NCI-H1417 (cell line): ENCODE measurements at places on chromosomes 7 and 10.

DNA sequence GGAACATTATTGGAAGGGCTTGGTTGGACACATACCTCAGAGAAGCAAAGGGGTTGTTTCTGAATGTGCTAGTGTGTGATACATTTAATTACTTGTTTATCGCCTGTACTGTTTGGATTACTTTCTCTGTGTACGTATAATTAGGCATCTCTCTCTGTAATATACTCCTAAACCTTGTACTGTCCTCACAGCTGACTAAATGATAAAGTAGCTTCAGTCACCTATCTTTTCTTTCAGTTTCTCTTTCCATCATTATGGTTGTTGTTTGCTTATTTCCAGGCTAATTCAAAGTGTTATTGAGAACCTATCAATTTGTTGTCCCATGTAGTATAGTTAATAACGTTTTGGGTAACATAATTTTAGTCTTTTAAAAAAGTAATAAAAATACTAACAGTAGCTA is 34.0 kb downstream of the MXI1 start:
- no peak for DNase-seq

DNA sequence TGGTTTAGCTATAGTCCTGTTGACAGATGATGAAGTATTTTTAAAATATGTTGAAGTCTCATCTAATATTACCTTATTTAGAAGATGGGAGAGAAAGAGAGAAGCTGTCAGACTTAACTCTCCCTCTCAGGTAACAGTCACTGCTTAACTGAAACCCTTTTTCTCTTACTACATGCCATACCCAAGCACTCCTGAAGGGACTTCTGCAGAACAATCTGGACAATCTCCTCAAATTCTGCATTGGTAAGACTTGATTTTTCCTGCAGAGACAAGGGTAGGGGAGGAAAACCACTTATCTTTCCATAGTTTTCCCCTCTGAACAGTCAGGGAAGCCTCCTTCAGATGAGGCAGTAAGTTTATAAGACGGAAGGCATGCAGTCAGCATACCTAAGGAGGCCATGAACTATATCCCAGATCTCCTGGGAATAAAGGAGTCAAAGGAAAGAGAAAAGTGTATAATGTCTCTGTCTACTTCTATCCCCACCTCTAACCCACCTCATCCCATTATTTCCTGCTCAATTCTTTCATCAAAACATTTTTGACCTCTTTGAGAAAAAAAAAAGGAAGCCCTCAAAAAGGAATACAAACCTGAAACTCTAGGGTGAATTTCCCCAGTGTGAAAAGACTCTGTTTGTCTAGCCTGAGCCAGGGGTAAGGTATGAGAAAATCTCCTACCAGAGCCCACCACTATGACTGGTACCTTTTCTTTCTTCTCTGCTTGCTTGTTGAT is 9.4 kb downstream of the ZCWPW1 start:
- DNase-seq = no peak

- no peak for DNase-seq
Measured at GRCh38 chr7:29500719-29501118, 62.9 kb upstream of the PRR15 start.

DNA sequence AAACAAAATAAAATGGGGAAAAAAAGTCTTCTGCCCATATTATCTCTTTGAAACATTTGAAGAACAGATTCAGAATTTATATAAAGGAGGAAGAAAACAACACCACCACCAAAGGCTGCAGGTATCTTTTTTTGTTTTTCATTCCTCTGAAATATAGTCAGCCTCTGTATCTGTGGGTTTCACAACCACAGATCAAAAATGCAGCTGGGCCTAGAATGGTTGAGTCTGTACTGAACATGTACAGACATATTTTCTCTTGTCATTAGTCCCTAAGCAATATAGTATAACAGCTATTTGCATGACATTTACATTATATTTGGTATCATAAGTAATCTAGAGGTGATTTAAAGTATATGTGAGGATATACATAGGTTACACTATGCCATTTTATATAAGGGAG is 559.7 kb upstream of the LRRN3 start:
- DNase-seq = no peak

- peak; percentile 69 for DNase-seq
Measured at GRCh38 chr7:91941450-91941849, 788 bp downstream of the AKAP9 start.

GRCh38 chr10:47047127-47047504 is 135.9 kb downstream of the PTPN20 start:
- no peak for DNase-seq

DNA sequence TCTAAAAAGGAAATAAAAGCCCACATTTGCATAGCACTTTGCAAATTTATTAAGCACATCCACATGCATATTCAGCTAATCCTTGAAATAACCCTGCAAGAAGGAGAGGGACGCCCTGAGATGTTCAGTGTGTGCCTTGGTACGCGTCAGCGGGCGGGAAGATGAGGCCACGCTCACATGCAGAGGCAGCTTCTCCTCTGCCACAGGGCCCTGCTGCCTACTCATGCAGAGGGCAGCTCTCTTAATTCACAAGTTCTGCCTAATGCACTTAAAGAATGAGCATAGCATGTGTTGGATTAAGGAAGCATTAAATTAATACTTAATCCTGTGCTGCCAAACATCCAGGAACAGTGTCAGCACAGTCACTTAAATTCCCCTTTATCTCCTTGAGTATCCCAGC is 132.3 kb downstream of the HECW1 start:
- DNase-seq = no peak
